HS-5 (cell line): ENCODE measurements at places on chromosomes 16 and 17.

DNA sequence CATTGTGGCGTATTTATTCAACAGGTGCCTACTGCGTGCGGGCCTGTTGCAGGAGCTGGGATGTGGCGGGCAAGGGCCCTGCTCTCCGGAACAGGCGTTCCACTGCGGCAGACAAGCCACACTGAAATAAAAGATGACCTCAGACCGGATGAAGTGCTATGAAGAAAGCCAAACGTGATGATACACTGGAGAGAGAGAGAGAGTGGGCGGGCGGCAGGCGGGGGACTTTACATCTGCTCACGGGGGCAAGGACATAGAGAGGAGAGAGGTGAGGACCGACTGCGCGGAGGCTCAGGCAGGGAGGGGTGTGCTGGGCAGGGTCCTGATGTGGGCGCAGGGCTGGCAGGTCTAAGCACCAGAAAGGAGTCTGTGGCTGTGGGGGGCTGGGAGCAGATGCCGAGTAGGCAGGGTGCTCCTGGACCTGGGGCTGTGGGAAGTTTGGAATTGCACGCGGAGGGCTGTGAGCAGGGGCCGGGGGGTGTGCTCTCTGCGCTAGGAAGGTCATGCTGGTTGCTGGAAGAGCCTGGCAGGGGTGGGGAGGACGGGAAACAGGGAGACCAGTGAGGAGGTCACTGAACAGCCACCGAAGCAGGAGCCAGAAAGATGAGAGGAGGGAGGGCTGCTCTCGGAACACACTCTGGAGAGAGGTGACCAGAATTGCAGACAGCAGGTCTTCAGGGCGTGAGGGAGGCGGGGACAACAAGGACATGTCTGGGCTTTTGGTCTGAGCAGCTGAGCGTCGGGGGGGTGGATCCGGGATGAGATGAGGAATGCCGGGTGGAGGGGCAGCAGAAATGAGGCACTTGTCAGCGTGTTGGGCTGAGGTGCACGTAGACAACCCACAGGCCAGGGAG, 9.9 kb downstream of the MXRA7 start:
- DNase-seq: no peak

- no peak for DNase-seq
Measured at GRCh38 chr17:35749560-35750412, 3.3 kb downstream of the GAS2L2 start.

DNA sequence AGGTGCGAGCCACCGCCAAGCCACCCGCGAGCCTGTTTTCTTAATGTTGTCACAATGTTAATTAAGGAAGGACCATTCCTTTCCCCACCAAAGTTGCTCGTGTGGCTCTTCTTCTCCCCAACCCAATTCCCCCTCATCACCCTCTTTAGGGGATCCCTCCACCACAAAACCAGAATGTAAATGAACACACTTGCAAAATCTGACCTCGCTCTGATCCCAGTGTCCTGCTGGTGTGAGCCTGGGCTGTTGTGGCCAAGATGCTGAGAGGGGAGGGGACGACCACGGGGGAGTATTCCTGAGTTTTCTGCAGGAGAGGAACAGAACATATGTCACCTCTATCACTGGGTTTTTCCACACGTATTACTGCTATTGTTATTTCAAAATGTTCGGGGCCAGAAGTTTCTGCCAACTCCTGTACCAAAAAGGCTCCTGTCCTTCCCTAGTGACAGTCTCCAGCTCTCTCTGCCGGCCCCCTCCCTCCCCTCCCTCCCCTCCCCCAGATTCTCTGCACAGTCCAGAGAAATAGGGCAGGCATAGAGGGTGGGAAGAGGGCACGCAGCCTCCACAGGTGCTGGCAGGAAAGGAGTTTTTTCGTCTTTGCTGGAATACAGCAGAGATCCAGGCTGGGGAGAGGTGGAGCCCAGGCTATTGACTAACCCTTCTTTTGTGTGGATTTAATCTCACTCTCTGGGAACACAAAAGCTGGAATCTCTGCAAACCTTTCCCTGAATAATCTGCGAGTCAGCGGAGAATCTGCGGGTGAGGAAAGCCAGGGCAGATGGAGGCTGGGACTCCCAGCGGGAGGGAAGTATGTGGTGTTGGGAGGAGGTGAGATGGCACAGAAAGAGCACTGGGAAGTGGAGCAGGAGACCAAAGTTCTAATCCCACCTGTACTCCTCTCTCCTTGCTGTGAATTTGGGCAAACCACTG, 4.5 kb upstream of the CA4 start:
- no peak for DNase-seq

- DNase-seq: peak; percentile 23
Measured at GRCh38 chr16:88924834-88925539, 52.0 kb downstream of the CBFA2T3 start.

GRCh38 chr17:10574324-10574723, 24.9 kb upstream of the MYH2 start:
- no peak for DNase-seq

GRCh38 chr17:30780343-30780742, 44.1 kb downstream of the CRLF3 start:
- no peak for DNase-seq

- DNase-seq: no peak
Measured at GRCh38 chr17:29458066-29458465, 67.9 kb downstream of the TAOK1 start.

DNA sequence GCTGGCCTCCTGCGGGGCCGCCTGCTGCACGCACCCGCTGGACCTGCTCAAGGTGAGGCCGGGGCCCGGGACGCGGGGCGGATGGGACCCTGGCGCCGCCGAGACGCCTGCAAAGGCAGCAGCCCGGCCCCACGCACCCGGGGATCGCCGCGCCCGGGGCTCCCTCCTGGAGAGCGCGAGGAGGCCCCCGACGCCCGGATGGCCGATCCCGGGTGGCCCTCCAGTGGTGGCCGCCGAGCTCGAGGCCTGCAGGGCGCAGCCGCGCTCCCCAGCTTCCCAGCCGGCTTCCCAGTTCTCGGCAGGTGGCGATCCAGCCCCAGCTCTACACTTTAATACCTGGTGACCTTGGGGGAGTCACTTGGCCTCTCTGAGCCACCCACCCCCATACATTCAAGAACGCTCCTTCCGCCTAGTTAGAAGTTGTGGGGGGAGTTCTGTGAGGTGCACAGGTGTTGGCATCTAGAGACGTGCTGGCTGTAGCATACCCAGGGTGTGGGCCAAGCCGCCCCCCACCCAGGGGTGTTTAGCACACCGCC, 452 bp downstream of the SLC25A10 start:
- no peak for DNase-seq
